RPMI7951 (cell line): ENCODE measurements at places on chromosomes 1 and 21. TPM values are rescaled to one million over a fixed set of nuclear protein-coding genes. Genes with fewer than 3 reads are reported as not detected.

- peak; percentile 56 for DNase-seq
Measured at GRCh38 chr1:222798116-222798515, 16.7 kb upstream of the DISP1 start.

DNA sequence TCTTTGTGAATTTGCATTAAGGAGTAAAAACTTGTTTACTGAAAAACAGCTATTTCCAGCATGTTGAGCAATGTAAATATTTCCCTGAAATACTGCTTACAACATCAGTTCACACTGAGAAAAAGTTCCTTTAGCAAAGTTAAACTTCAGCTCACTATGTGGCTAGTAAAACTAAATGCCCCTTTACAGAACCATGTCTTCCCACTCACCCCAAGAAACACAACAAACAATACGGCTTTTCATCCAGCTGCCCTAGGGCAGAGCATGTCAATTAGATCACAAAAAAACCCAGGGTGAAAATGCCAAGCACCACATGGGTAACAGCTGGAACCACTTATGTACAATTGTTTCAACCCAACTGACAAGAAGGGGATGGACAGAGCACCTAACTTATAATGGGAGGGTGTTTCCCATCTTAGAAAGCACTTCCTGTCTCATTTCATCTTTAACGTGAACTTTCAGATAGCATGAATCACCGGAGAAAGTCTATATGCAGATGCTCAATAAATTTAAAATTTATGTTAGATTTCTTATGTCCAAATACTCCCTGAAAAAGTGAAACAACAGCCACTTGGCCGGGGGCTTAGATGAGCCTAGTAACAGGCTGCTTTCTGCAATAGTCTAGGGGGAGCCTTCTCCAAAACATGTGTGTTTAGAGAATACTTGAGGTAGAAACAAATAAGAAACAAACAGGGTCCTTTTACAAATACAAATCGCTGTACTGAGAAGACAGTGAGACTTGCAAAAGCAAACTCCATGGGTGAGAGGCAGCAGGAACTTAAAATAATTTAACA, 6.6 kb downstream of the NID1 start:
- peak; percentile 95 for DNase-seq

AZIN2 gene
- 9.4 TPM in 2 replicates for total RNA-seq

GOLT1A gene
- not detected in 2 replicates for total RNA-seq

PLA2G5 gene
- total RNA-seq = not detected in 2 replicates
